Stimulated activated CD8-positive, alpha-beta memory T cell treated with anti-CD3 and anti-CD28 coated beads, Interleukin-2, amount 100 ng/mL, for 1 hour (primary cell): ENCODE measurements at places on chromosomes 12 and 14.

DNA sequence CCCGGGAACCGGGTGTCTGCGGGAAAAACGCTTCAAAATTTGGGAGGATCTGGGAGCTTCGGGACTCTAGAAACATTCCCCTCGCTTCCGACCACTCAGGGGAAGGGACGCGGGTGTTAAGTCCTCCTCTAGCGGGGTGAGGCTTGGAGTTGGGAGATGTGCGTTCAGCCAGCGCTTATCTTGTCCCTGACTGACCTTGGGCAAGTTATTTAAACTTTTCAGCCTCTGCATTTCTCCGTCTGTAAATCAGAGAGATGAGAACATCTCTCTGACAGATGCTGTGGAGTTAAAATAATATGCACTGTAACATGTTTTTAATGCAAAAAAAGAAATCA is 76.9 kb upstream of the ANO4 start:
- DNase-seq, result no peak

GRCh38 chr12:124461851-124462623 is 105.4 kb downstream of the NCOR2 start:
- DNase-seq, result no peak

DNA sequence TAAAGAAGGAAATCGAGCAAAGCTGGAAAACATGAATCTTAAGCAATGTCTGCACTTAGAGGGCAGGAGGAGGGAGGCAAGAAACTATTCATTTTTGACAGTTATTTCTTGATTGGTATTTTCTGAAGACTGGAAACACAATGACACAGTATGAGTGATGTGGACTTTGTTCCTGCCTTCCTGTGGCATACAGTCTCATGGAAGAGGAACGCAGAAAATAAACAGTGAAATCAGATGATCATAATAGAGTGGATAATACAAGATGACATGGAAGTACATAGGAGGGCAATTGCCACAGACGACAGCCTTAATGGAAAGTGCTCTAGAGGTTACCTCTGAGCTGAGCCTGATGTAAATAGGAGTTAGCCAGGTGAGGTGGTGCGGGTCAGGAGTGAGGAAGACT is 140.4 kb upstream of the MAX start:
- no peak for DNase-seq

DNA sequence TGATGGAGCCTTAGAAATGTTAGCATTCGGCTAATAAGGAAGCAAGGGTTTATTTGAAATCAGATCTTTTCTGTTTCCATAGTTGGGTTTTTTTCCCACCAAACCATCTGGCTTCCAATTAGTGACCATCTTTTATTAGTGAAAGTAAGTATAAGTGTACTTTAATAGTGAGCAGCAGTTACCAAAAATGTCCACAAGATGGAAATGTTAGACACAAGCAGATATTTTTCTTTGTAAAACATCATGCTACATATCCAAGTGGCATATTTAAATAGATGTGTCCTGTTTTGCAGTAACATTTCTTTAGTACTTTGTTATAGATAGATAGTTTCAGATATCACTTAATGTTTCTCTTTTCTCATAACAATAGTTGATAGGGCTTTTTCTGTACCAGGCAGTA is 28.8 kb downstream of the YEATS4 start:
- DNase-seq, result no peak

DNA sequence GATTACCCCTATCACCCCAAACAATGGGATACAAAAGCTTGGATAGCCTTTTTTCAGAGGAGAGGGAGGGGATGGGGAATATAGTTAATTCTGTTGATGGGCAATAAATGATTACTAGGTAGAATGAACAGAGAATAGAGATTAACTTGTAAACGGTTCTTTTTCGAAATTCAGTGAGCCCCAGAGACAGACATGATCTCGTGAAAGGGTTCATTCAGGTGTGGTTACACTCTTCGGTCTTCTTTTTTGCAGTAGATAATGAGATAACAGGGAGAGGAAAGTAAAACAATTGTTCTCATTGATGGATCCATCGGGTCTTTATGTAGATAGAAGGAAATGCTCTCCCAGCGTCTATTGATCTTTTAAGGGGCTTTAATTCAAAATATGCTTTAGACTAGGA is 69.3 kb upstream of the RASSF8 start:
- DNase-seq, result no peak

DNA sequence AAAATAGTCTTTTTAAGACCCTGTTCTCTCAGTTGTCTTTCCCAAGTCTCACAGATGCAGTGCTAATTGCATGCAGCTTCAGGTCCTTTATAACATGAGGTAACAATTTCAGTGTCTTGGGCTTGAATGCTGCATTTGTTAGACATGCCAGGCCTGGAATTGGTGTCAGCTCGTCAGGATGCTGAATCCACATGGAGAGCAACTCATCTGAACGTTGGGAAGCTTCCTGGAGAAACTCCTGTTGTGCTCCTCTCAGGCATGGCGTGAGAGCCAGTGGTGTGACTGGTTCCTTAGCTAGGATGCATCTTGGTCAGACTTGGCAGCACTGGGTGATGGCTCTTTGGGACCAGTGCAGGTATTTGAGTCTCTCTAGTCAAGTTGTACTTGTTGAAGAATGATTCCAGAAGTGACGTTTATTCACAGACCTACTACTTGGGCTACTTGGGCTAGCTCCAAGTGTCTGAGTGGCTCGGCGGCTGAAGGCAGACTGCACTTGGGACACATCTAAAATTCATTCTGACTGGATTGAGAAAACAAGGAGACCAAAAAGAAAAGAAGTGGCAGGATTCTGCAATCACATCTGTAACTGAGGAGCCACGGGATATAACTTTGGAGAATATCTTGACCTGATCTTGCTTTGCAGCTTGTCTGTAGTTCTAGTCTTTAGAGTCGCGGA is 134.8 kb upstream of the ARHGAP5 start:
- DNase-seq, result no peak

DNA sequence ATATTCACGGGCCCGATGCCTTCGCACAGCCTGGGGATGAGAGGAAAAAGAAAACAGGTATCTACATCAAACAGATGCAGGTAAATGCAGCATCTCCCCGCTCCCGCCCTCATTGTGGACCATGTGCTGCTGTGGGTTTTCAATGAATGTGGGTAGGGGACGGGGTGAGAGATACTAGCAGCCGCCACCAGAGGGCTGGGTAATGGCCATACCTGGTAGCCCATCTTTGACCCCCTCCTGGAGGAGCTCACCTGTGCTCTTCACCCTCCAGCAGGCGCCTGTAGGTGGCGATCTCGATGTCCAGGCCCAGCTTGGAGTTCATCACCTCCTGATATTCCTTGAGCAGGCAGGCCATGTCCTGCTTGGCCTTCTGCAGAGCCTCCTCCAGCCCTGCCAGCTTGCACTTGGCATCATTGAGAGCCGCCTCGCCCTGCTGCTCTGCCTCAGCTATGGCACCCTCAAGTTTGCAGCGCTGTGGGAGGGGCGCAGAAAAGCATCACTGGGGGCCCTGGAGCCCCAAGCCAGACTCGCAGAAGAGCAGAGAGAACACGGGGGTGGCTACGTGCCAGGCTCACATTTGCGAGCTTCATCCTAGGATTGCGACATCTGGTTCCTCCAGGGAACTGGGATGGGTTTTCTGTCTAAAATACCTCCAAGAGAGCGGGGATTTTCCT is 10.2 kb downstream of the KRT82 start:
- DNase-seq, result no peak

GRCh38 chr14:77305696-77306095 is 15.0 kb downstream of the POMT2 start:
- DNase-seq, result no peak

DNA sequence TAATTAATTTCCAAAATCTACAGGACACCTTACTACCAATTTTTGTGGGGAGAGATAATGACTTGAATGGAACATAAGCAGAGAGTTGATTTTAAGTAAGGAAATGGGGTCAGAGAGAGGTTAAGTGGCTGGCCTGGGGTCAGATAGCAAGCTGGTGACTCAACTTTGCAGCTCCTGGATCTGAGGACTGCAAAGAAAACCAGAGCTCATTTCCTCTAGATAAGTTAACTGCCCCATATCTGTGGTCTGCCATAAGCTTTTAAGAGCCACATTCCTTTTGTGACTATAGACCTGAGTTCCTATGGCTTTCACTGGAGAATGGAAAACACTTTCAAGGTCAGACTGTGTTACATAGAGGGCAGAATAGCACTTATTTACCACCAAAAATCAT is 201.2 kb upstream of the PRICKLE1 start:
- no peak for DNase-seq

DNA sequence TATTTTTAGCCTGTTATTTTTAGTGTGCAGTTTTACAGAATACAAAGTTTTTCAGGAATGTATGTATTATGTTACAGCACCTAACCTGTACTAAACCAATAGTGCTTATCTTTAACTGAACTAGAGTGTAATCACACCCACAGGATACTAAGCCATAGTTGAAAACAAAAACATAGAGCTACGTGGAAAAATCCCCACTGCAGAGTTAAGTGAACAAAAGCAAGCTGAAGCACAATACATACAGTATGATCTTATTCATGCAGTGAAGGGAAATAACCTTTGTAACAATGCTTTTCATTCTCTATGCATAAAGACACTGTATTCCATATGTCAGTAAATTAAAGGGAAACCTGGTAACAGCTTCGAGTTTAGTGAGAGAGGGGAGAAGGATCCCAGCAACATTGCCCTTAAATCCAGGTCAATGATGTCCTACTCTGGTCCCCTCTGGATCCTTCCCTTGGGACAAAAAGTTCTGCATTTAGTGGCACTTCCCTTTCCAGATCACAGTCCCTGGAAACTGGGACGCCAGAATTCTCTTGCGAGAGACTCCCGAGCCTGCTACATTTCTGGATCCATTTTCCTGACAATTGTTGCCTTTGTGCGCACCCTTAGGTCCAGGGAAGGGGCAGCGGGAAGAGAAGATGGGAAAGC is 121.3 kb upstream of the CCND2 start:
- DNase-seq, result no peak

DNA sequence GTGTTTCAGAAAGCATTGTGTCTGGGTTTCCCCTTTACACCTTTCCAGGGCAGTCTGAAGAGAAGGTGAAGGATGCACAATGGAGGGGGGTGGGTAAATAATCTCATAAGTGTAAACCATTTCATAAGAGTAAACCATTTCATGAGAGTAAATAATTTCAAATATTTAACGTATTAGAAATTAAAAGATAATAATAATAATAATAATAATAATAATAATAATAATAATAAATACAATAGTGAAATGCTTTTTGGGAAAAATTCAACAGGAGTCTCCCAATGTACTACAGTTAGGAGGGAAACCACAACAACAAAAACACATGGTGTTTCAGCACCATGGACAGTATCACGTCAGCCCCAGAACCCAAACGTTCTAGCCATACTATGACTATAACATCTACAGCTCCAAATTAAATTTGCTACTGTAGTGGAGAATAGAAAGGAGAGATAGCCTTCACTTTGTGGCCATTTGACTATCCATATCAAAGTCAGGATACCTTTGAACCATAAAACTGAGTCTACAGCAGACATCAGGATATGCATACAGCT is 691.8 kb downstream of the BCL11B start:
- no peak for DNase-seq
